Right ventricle myocardium superior (tissue), 1 donor: ENCODE measurements at places on chromosomes 6 and 20. TPM values are rescaled to one million over a fixed set of nuclear protein-coding genes. Genes with fewer than 3 reads are reported as not detected.

DNA sequence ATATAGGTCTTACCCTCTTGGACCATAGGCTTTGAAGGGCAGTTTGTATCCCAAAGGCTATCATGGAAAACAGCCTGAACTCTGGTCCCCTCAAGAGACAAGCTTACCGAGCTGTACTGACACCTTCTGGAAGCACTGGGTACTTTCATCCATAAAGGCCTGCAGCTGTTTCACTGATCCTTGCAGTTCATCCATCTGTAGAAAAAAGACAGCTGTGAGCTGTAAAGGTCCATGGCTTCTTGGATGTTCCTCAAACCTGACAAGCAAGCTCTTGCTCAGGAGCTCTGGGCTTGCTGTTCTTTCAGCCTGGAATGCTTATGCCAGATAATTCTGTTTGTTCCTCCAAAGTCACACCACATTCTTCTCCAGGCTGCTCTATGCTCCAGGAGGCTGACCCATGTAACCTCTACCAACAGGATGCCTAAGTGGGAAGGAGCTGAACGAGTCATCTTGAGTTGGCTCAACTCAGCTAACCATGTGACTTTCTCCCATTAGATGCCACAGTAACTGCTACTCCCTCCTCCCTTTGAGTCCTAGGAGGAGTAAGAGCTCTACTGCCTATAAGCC is 8.8 kb upstream of the NDRG3 start:
- DNase-seq: no peak

DNA sequence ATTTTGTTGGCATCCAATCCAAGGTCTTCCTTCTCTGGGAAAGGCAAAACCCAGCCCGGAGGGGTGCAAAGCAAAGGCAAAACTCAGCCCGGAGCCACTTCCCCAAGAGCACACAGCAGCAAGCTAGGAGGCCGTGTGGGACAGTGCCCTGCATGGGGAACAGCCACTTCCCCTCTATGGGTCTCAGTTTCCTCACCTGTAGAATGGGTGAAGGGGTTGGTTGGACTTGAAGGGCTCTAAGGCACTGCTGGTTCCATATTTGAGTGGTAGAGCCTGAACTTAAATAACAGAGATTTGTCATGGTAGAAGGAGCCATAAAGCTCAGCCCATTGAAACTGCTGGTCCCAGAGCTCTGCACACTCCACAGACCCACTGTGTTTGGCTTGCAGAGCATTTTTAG is 51.3 kb upstream of the CCDC167 start:
- DNase-seq: no peak

DCBLD1 gene
- 6.7 TPM for total RNA-seq

OXT gene
- total RNA-seq: not detected

GRCh38 chr20:19453862-19454261 is 241.4 kb downstream of the SLC24A3 start:
- DNase-seq: no peak

DNA sequence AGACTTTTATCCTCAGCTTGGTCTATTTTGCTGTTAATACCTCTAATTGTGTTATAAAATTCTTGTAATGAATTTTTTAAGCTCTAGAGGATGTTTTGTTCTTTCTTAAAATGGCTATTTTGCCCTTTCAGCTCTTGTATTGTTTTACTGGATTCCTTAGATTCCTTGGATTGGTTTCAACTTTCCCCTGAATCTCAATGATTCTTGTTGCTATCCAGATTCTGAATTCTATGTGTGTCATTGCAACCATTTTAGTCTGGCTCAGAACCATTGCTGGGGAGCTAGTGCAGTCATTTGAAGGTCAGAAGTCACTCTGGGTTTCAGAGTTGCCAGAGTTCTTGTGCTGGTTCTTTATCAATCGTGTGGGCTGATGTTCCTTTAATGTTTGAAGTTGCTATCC is 37.1 kb downstream of the OTOR start:
- DNase-seq: no peak

DNA sequence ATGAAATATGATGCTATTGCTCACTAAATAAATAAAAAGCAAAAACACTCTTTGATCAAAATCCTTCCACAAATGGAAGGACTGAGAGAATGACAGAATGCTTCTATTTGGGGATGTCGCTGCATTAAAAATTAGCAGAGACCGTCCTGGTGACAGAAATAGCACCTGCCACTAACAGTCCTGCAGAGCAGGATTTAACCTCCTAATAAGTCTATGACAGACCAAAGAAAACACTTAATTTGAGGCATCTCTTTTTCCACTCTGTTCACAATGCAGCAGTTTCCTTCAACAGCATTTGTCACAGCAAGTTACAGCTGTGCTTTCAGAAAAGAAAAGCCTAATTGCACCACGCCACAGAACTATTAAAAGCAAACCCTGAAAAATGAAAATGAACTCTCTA is 140.6 kb upstream of the BEND6 start:
- no peak for DNase-seq

GRIK2 gene
- total RNA-seq: 5.5 TPM

CDSN gene
- not detected for total RNA-seq

DNA sequence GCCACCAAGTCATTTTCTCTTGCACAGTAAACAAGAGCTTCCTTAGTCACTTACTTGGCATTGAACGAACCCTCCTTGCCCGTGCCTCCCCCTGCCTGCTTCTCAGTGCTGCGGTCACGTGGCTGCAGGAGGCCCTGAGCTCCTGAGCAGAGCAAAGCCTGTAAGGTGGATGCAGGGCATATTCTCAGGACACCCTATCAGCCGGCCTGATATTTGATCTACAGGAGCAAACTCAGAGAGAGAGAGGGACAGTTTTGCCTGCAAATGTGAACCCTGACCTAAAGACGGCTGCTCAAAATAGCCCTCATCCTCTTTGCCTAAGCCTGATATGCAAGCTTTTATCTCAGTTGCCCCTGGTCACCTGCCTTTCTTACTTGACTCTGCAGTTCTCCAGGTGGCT is 93.0 kb upstream of the POPDC3 start:
- DNase-seq: no peak

GRCh38 chr20:33647603-33648395 is 14.3 kb upstream of the C20orf144 start:
- DNase-seq: no peak

TINAG gene
- 0.16 TPM for total RNA-seq

DNA sequence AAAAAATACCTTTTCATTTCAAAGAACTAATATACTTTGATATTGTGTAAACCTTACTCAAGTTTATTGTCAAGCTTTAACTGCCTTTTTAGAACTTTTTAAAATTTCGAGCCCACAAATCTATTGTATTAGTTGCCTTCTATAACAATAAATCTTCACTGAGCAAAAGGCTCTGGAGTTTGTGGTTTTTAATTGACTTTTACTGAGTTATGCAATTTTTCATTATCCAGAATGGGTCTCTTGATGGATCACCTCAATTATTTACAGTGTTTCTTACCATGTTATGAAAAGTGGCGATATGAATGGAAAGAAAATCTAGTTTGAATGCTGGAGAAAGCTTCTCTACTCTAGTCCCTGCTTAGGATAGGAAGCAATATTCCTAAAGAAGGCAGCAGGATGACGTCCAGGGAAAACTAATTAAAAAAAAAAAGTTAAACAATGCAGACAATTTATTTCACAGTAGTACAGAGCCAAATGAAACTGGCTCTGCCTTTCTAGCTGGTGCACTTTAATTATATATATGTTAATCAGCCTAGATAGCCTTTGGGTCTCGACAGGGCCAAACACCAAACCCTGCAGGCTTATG is 5.0 kb downstream of the ID4 start:
- no peak for DNase-seq

ETV7 gene
- total RNA-seq: not detected

PDRG1 gene
- total RNA-seq: 11.1 TPM

ZNF391 gene
- 0.51 TPM for total RNA-seq
